GM13976 (cell line): ENCODE measurements at places on chromosomes 6 and 20.

DNA sequence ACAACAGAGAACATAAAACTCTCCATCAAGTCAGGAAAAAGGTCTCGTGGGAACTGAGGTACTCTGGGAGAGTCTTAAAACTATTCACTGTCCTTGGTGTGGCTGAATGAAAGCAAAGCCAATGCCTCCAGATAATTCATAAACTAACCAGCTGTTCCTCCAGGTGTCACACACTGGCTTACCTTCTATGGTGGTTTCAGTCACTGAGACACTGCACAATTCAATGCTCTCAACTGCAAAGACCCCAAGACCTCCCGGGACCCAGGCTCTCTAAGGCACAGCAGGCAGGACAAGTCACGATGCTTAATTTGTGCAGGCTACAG, 100.8 kb downstream of the GMPR start:
- DNase-seq: no peak

DNA sequence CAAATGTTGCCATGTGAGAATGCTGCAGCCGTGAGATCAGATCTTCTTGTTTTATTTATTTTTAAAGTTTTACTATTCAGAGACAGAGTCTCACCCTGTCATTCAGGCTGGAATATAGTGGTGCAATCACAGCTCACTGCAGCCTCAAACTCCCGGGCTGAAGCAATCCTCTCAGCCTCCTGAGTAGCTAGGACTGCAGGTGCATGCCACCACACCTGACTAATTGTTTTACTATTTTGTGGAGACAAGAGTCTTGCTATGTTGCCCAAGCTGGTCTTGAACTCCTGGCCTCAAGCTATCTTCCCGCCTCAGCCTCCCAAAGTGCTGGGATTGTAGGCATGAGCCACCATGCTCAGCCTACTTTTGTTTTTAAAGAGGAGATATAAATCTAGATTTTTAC, 22.5 kb upstream of the SSR1 start:
- no peak for DNase-seq

DNA sequence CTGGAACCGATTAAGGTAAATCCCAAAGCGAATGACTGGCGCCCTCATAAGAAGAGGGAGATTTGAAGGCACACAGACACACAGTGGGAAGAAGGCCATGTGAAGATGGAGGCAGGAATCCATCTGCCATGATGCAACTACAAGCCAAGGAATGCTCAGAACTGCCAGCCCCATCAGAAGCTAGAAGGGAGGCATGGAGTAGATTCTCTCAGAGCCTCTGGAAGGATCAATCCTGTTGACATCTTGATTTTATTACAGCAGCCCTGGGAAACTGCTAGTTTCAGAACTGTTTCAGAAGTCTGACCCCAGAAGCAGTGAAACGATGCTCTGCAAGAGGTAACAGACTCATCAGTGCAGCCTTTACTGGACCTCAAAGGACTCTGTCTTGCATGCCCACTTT, 103.5 kb upstream of the GPR6 start:
- no peak for DNase-seq

GRCh38 chr20:50303573-50304500, 113.2 kb downstream of the CEBPB start:
- no peak for DNase-seq

DNA sequence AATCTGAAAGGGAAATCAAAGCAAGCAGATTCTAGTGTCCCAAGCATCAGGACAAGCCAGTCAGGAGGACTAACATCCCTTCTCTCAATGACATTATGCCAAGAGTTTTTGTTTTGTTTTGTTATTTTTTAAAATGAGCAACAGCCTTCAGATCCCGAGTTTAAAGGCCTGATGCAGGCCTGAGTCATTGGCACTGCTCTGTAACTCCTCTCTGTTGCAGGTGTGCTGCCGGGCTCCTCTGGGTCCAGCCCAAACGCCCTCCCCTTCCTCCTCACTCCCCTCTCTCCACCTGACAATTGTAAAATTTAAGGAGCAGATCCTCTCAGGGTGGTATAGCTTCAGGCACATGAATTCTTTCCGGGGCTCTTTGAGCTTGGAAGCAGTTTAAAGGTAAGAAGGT, 502.0 kb downstream of the BMP2 start:
- no peak for DNase-seq

DNA sequence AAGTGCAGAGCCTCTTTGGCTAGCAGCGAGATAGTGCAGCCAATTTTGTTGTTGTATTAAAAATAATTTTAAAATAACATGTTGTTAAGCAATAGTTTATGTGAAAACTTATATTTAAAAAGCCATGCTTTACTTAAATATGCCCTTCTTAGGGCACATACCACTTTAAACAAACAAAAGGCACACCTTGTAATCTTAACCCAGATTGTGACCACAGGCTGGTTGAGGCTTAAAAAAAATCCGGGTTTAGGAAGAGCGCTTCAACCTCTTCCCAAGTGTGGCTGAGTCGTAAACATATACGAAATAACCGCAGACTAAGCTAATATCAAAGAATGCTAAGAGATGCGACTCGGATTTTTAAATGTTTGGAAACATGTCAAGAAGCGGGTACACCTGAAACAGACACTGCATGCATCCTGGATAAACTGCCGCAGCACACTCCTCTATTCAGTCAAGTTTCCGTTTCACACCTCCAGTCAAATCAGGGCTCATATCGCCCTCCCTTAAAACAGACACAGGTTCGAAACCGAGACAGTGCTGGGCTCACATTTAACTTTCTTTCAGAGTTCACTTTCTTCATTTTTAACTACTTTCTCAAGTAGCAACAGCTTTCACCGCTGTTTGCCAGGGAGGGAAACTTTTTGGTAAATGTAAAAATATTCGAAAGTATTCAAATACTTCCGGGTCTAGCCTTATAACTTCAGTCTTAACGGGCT, 1.5 kb downstream of the DEK start:
- DNase-seq: peak; percentile 74

DNA sequence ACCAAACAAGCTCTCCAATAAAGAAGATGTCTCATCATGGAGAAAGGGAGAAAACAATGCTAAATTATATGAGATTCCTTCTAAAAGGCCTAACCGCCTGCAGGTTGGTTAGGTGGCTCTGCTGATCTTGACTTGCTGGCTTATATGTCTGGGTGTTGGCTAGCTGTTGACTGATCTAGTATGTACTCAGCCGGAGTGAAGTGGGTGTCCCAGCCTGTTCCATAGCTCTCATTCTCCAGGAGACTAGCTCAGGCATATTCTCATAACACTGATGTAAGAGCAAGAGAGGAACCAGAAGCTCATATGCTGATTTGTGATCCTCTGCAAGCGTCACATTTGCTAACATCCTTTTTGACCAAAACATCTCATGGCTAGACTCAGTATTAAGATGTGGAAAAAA, 473.0 kb downstream of the BMP2 start:
- no peak for DNase-seq
